ENCODE measurements at places on chromosomes 4 and X. TPM values are rescaled to one million over a fixed set of nuclear protein-coding genes. Genes with fewer than 3 reads are reported as not detected.

Gene TRIM75
- not detected for total RNA-seq

DNA sequence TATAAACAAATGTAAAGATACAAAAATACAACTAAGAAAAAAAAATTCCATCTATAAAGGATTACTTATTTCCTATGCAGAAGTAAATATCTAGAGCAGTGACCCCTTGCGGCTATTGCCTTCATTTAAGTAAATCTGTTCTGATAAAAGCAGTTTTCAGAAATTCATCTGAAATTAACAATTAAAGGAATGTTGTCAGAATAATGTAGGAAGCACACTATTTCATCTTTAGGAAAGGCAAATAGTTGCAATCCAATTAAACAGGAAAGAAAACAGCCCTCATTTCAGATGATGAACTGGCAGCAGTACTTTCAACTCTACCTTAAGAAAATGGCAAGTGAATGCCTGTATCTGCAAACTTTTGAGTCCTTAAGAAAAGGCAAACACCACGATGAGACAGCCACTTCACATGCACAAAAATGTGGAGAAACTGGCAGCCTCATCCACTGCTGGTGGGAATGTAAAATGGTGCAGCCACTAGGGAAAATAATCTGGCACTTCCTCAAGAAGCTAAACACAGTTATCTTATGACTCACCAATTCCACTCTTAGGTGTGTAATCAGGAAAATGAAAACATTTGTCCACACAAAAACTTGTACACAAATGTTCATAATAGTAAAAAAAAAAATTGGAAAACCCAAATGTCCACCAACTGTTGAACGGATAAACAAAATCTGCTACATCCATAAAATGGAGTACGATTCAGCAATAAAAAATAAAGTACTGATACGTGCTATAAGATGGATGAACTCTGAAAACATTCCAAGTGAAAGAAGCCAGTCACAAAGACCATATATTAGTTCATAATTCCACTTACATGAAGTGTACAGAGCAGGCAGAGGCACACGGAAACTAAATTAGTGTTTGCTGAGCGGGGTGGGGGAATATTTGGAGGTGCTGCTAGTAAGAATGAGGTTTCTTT is 2.0 kb upstream of the THAP9 start:
- no peak for DNase-seq

Gene ANXA10
- not detected for total RNA-seq

Gene SMIM14
- total RNA-seq = 21.3 TPM

Gene ARHGAP36
- total RNA-seq = 0.37 TPM

Gene NPY5R
- total RNA-seq = 5.7 TPM

DNA sequence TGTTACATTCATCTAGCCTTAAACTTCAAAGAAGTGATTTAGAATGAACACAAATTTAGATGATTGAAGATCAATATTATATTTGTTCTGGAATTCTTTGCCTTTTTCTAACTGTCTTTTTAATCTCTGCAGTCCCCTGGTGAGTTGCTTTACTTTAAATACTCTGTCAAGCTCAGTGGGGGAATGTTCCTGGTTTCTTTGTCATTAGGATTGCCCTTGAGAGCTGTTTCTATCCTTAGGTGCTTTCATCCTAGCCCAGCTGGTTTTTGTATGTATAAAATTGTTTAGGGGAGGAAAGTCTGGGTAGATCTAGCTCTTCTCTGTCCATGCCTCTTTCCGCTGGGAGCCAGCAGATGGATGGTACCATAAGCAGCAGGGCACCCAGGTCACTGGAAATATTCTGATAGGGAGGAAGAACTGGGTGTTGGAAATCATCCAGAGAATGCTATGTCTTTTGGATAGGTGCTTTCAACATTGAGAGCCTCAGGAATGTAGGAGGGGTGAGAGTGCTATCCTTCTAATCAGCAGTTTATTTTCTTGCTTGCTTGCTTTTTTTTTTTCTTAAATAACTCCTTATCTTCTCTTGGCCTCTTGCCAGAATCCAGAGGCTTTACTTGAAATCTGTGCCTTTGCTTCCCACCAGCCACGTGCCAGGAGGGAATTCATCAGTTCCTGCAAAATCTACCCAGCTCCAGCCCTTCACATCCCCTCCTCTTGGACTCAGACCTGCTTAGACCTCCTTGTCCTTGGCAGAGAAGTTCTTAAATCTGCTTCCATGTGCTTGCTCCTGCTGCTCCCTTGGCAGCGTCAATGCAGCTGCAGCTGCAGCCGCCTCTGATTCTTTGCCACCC is 215.3 kb upstream of the ANXA3 start:
- DNase-seq = no peak

GRCh38 chr4:1136048-1136447 is 22.7 kb upstream of the RNF212 start:
- DNase-seq = no peak

DNA sequence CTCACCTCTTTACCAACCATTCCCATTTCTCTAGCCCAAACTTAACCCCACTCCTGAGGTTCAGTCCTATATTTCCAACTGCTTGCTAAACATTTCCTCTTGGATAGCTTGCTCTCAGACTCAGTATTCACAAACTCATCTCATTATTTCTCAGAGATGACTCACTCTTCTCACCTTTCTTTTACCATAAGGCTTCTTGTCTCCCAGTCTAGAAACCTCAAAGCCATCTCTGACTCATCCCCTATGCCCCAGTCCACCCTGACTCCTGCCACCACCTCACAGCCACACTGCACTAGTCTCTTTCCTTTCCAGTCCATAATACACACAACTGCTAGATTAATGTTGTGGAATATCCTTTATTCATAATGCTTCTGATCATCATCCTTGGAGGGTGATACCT is 4.8 kb downstream of the FRMPD3 start:
- no peak for DNase-seq

- DNase-seq = no peak
Observed at GRCh38 chr4:98446499-98447375, 185.6 kb downstream of the RAP1GDS1 start.

Gene PAGE2
- not detected for total RNA-seq

- no peak for DNase-seq
Observed at GRCh38 chr4:182533964-182534363, 290.8 kb downstream of the TENM3 start.
